Stimulated activated CD4-positive, alpha-beta T cell treated with anti-CD3 and anti-CD28 coated beads, TNF-alpha, amount 100 ng/mL, for 1 hour (primary cell): ENCODE measurements at places on chromosomes 4 and X.

GRCh38 chr4:128332081-128332480 is 44.5 kb upstream of the PGRMC2 start:
- no peak for DNase-seq

DNA sequence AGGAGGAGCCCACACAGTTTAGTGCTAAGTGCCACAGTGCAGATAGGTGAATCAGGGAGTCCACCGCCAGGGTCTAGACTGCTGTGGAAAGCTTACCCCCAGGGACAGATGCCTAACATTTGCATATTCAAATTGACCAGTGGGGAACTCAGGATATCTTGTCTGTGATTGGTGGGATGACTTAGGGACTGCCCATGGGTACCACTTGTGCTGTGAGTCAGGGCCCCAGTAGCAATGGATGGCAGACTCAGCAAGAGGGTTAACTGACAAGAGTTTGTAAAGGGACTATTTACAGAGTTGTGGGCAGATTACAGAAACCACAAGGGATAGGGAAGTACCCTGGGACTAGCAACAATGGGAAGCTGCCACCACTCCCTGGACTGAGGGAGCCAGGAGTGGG is 282.1 kb downstream of the BCOR start:
- DNase-seq, result no peak

- no peak for DNase-seq
Observed at GRCh38 chr4:52376132-52376704, 282.9 kb downstream of the USP46 start.

DNA sequence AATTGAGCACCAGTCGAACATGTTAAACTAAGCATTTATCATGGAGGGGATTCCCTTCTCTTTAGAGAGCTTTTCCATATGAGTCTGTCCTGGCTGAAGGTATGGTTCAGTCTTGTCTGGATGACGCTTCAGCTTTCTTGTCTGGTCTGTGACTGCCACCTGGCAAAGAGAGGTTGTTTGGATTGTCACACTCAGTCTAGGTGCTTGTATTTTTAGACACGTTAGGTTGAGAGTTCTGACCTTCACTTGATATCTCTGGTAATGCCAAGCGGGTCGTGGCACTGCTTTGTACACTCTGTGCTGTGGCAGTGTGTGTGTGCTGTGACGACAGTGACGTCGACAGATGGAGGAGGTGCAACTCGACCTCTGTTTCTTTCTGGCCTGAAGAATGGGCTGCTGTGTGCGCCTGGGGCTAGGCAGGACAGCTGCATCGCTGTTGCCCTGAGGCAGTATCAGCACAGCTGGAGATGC is 12.6 kb downstream of the NOCT start:
- DNase-seq, result no peak

DNA sequence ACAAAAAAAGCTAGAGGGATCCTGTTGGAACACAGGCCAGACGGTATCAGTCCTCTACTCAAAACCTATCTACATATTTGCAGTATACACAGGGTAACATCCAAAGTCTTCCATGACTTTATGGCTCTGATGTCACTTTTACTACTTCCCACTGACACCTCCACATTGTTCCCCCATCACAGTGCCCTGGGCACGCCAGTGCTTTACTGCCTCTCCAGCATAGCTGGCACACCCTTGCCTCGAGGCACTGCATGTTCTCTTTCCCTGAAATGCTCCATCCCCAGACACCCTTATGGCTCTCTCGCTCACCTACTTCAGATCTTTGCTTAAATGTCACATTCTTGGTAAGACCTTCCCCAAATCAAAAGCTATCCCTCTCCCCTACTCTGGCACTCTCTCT is 6.3 kb upstream of the ATP10D start:
- DNase-seq, result no peak

DNA sequence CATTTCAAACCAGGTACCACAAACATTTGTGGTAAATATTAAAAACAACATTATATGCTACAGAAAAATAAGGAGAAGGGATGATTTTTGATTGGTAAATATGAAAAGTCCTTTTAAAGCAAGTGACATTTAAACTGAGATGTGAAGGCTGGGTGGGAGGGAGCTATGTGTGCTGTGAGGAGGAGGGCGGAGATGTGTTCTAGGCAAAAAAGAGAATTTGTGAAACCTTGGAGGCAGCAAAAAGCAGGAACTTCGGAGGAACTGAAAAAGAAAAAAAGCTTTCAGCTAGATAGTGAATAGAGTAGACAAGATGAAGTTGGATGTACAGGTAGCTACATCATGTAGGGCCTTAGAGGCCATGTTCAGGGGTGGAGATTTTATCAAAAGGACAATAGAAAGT is 10.1 kb upstream of the ARAP2 start:
- DNase-seq, result no peak

- no peak for DNase-seq
Observed at GRCh38 chr4:146520896-146521540, 722 bp downstream of the SLC10A7 start.

- DNase-seq, result no peak
Observed at GRCh38 chr4:67499799-67500198, 45.5 kb downstream of the CENPC start.

DNA sequence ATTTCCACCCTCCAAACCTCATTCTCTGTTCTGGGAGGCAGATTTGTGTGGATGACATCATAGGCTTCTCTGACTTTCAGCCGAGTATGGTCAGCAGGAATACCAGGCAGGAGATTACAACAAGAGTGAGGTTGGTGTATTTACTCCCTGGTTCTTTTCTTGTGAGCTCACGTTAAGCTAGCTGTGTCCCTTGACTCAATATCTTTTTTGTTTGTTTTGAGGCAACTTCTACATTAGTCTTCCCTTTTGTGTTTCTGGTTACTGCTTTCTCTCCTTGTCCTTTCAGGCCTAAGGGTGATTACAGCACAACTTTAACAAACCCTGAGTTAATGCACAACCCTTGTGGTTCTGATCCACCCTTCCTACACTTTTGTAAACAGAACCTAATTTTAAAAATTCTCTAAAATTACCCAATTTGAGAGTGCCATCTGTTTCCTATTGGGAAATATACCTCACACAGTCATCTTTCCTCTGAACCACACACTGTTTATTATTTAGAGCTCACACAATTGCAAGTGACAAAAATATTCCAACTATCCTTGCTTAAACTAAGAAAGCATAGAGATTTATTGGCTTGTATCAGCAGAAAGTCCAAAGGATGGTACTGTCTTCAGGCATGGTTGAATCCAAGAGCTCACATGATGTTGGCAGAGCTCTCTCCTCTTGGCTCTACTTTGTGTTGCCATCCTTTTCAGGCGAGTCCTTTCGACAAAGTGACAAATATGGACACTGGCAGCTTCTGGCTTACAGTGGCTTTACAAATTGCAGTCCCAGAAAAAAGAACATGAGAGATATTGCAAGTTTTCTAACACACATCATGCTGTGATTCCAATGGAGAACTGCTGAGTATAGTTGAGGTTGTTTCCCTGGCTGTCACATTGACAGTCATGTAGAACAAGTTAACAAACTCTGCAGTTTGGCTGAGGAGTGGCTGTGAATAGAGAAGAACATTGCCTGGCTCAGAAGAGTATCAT is 150.5 kb upstream of the DDIT4L start:
- no peak for DNase-seq

GRCh38 chr4:77235289-77235854 is 78.4 kb downstream of the CCNG2 start:
- no peak for DNase-seq

GRCh38 chr4:80897537-80898303 is 132.8 kb upstream of the BMP3 start:
- no peak for DNase-seq

- no peak for DNase-seq
Observed at GRCh38 chr4:17469931-17470674, 41.8 kb downstream of the QDPR start.

- no peak for DNase-seq
Observed at GRCh38 chr4:36523182-36523581, 241.8 kb downstream of the DTHD1 start.

GRCh38 chr4:105797225-105797624 is 88.6 kb downstream of the GSTCD start:
- no peak for DNase-seq

DNA sequence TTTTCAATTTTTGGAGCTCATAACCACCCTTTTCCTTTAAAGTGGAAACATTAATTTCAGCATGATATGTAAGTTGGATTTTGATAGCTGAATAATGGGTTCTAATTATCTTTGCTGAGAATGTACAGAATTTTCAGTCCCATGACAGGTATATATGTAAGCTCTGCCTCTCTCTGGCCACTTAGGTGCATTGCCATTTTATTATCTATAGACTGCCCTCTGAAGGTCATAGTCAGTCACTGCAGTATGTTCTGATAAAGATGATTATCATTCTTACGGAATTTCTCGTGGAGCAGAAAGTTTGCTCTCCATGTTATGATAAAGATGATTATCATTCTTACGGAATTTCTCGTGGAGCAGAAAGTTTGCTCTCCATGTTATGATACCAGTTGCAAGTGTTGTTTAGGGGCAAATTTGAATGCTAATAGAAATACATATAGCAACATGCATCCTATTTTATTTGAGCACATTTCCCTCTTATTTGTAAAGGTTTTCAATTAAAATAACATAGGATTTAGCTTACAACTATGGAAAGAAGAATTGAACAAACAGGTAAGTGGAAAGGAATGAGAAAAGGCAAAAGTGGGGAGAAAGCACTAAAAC is 10.4 kb downstream of the AFP start:
- DNase-seq, result no peak

GRCh38 chrX:136199365-136199764 is 51.8 kb downstream of the MAP7D3 start:
- DNase-seq, result no peak

- DNase-seq, result no peak
Observed at GRCh38 chr4:27360790-27361267, 500.2 kb downstream of the STIM2 start.

DNA sequence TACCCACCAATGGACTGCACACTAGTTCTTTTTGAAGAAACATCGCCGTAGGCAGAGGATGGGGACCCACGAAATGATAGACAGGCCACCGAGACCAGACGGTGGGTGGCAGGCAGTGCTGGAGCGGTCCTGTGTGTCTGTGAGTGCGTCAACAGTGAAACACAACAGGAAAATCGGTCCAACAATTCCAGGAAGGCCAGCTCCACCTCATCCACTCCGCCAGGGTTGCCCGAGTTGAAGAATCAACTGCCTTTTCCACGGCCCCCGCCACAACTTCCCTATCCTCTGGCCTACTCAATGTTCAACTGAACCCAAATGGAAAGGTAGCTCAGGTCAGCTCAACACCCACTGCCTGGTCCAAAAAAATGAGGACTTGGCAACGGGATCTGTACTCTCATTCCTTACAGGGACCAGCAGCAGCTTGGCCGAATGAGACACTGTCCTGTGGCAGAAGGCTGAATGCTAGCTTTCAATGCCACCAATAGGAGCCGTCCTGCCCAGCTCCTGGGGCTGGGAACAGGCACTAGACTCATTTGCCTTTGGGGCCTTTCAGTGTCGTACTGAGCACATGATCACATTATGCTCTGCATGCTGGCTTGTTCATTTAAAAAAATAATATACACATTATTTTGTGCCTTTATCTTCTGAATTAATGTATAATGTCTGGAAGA is 43.5 kb downstream of the MID1 start:
- no peak for DNase-seq

- DNase-seq, result no peak
Observed at GRCh38 chrX:69036674-69037573, 128.3 kb downstream of the PJA1 start.

GRCh38 chrX:132191938-132192337 is 27.3 kb downstream of the RAP2C start:
- DNase-seq, result no peak

DNA sequence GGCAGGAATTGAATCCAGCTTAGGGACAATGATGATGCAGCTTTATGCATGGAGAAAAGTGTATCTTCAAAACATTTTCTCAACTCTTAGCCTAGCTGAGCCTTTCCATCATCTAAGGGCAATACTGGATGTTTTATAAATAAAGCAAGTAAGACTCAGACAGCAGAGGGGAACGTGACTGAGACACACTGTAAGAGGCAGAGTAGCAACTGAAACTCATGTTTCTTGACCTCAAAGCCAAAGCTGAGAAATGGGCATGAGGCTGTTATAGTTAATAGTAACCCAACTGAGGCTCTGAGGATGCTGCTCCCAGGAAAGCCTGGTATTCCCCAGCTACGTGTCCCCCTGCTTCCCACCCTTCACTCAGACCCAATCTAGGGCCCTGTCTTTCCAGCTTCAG is 44.6 kb downstream of the ARHGEF9 start:
- no peak for DNase-seq

- DNase-seq, result no peak
Observed at GRCh38 chr4:37243051-37243450, 1.5 kb upstream of the NWD2 start.

DNA sequence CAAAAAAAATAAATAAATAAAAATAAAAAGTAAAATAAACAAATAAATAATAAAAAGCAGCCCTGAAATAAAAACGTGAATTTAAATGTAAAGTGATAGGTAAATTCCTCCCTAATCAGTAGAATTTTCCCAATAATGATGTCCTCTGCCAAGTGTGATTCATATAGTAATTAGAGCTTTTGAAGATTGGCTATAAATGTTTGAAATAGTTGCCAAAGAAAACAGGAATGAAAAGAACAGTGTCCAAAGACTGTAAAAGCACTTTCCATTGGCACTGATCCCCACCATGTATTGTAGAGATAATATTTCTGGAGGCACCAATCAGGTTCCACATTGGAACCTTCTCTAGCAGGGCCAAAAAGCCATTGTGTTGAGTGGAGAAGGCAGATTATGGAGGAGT is 25.9 kb upstream of the SMARCAD1 start:
- DNase-seq, result no peak

GRCh38 chr4:168743601-168744000 is 246.7 kb downstream of the PALLD start:
- no peak for DNase-seq

- no peak for DNase-seq
Observed at GRCh38 chr4:127311371-127311770, 321.4 kb upstream of the INTU start.

DNA sequence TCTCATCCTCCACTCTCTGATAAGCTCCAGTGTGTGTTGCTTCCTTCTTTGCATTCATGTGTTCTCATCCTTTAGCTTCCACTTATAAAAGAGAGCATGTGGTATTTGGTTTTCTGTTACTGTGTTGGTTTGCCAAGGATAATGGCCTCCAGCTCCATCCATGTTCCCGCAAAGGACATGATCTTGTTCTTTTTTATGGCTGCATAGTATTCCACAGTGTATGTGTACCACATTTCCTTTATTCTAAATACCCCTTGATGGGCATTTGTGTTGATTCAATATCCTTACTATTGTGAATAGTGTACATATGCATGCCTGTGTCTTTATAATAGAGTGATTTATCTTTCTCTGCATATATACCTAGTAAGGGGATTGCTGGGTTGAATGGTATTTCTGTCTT is 155.1 kb downstream of the DCK start:
- DNase-seq, result no peak

DNA sequence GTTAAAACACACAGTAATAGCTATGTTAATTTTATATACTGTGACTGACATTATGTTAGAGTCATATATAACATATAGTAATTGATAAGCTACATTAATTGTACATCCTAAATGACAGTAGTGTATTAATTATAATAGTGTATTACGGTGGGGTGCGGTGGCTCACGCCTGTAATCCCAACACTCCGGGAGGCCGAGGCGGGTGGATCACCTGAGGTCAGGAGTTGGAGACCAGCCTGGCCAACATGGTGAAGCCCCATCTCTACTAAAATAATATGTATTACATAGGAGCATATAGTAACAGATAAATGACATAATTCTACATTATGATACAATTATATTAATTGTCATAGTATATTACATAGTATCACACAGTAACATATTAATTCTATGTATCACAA is 12.2 kb downstream of the ASMTL start:
- DNase-seq, result no peak
